ENCODE measurements at places on chromosomes 2 and 18. TPM values are rescaled to one million over a fixed set of nuclear protein-coding genes. Genes with fewer than 3 reads are reported as not detected.

DNA sequence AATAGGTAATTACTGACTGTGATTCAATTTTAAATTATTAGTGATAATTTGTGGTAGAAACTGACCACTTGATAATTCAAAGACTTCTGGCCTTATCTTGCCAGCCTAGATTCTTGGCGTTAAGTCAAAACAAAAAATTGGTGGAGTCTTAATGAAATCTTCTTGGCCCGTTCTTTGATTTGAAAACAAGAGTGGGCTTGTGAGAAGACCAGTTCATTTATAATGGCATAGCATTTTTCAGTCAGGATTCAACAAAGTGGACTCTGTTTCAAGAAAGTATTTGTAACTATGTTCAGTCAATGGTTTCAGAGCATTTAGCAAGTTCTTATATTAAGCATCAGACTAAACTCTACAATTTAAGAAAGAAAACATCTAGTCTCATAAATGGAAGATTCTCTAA, 26.0 kb downstream of the ITGA4 start:
- no peak for DNase-seq

DNA sequence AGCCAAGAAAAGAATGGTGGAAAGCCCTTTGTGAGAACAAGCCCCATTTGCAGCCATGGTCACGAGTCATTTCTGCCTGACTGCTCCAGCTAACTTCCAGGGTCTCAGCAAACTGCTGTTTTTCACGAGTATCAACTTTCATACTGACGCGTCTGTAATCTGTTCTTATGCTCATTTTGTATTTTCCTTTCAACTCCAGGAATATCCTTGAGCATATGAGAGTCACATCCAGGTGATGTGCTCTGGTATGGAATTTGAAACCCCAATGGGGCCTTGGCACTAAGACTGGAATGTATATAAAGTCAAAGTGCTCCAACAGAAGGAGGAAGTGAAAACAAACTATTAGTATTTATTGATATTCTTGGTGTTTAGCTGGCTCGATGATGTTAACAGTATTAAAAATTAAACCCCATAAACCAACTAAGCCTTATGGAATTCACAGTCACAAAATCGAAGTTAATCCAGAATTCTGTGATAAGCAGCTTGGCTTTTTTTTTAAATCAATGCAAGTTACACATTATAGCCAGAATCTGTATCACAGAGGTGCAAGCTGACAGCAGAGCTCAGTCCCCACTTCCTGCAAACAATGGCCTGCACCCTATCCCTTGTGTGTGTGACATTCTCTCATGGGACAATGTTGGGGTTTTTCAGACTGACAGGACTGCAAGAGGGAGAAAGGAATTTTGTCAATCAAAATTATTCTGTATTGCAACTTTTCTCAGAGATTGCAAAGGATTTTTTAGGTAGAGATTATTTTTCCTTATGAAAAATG, 26.1 kb downstream of the SLC14A1 start:
- DNase-seq, result no peak

Gene DAW1
- polyA plus RNA-seq, result 2.9 TPM

Gene CELF4
- polyA plus RNA-seq, result 7.6 TPM

DNA sequence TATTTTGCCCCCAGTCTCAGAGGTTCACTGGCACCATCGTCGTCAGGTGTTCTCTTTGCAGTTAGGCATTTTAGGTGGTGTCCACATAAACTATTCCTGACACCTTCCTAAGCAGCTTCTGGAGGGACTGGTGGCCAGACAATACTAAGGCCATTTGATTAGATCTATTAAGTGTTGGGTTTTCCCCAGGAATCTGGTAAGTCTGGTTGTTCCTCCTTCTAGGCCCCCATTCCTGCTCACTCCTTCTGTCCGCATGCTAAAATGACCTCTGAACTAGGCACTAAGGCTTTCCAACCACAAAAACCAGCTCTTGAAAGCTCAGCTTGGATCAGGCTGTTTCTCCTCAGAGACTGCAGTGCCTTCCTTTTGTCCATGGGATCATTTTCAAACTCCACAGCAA, 100.7 kb downstream of the MGAT5 start:
- DNase-seq, result no peak

DNA sequence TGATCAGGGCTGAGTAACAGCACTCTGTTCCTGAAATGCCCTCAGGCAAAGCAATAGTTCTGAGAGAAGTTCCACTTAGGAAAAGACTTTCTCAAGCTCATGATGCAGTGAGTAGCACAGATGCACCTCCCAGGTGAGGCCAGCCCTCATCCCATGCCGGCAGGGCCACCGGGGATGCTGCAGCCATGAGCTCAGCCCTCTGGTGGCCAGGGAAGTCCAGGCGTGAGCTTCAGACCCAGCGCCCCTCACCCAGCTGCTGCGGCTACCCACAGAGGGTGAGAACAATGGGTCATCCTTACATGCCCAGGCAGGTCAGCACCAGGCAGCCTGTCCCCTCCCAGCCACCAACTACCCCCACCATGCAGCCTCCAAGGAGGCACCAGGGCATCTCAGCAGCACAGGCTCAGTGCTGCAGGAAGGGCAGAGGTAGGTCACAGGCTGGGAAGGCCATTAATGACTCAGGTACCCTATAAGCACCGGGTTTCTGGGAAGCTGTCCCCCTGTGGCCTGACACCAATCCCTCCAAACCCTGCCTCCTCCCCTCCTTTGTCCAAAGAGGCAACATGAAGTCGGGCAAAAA, 50.6 kb downstream of the TTC32 start:
- DNase-seq, result no peak

- no peak for DNase-seq
These were observed 67.8 kb upstream of the EPAS1 start for GRCh38 chr2:46229134-46230063.

GRCh38 chr2:8514796-8515758, 166.8 kb upstream of the ID2 start:
- no peak for DNase-seq

DNA sequence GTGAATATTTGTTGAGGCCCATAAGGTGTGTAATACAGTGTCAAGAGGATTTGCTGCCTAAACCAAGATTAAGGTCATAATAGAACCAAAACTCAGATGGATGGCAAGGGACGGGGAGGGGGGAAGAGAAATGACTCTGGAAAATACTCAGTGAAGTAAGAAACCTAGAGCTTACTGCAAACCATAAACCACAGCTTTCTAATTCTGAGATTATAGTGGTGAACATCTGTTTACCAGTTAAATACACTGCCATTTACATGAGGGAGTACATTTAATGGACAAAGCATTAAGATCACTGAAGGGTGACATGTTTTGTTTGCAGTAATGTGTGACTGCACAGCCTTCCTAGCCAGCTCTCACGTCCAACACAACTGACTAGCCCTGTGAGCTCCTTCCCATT, 19.8 kb downstream of the EVX2 start:
- DNase-seq, result no peak

DNA sequence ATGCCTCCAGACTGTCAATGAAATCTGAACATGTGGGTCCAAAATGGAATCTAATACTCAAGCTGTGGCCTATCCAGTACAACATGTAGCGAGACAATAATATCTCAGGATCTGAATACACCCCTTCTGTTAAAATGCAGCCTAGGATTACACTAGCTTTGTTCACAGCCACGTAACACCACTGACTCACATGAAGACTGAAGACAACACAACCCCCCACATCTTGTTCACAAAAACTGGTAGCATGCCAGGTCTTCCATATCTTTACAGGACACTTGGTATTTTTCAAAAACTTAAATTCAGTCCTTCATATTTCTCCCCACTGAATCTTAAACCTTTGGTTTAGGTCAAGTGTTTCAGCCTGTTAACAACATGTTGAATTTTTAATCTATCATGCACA, 84.2 kb downstream of the SLC8A1 start:
- DNase-seq, result no peak

DNA sequence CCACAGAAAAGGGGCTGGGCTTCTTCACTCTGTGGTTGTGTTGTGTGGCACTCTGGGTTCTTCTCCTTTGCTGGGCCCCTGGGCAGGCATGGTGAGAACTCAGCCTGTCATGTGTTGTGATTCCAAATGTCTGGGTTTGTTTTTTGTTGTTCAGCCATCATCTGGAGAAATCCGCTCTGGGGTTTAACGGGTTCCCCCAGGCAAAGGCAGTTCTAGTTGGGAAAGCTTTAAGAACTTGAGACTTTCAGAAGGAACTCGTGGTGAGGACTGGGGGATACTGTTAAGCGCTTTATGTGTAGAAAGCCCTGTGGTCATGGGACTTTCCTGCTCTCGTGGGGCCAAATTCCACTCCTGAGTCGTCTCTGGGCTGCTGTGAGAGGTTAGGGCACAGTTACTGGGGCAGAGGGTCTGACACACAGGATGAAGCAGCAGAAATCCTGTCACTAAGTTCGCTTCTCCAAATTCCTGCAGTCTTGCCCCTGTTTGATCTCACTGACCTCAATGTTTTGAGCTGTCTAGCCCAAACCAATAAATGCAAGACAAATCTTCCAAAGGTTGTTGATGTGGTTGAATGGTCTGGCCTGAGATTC, 87.7 kb downstream of the RAPGEF4 start:
- no peak for DNase-seq

Gene CD207
- polyA plus RNA-seq, result 0.17 TPM

Gene HOXD12
- polyA plus RNA-seq, result not detected

- DNase-seq, result no peak
These were observed 158.4 kb downstream of the BCL2 start for GRCh38 chr18:63161032-63161760.

DNA sequence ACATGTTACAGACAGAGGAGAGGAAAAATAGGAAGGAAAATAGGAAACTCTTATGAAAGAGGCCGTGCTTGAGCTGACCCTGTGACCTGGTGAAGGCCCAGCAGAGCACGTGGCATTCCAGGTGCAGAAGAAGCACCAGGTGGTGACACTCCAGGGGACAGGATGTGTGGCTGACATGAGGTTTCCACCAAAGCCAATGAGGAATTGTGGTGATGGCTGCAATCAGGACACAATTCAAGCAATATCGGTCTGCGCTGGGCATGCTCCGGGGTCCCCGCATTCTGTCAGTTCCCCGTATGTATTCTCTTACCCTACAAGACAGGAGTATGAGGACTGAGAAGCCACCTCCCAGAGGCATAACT, 504.2 kb downstream of the EIPR1 start:
- DNase-seq, result no peak

Gene KCNE4
- 5.0 TPM for polyA plus RNA-seq

Gene RANBP2
- 64.8 TPM for polyA plus RNA-seq

GRCh38 chr2:119251652-119252051, 28.0 kb downstream of the STEAP3 start:
- no peak for DNase-seq

- no peak for DNase-seq
These were observed 255.5 kb downstream of the RIT2 start for GRCh38 chr18:42860011-42860410.

Gene RIT2
- polyA plus RNA-seq, result not detected

GRCh38 chr18:23619388-23619881, 33.1 kb upstream of the NPC1 start:
- DNase-seq, result peak; percentile 38

DNA sequence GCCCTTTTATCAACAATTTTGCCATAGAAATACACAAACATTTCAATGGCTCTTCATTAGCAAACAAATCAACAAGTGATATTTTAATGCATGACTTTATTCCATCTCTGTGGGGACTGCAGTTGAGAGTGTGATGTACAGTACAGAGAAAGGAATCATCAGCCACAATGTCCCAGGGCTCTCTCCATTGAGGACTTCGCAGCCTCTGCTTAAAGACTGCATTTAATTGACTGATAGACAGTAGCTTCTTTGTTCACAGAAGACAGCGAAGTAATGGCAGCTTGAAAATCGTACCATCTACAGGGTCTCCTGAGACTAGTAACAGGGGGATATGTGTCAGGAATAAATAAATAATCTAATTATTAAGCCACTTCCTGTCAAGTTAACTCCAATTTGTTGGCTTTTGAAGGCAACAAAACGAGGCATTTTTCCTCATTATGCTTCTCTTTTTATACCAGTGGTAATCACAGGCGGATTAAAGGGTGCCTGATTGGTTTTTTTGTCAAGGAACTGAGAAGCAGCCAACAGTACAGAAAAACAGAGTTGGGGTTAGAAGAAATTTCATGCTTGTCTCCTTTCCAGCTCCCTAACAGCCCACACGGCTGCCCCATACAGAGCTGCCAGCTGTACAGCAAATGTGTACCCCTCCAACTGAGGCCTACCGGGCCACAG, 164.3 kb downstream of the ZNF521 start:
- peak; percentile 72 for DNase-seq

Gene TNFAIP6
- 6.8 TPM for polyA plus RNA-seq

GRCh38 chr2:864501-865106, 86.0 kb upstream of the SNTG2 start:
- no peak for DNase-seq

Gene ADCYAP1
- not detected for polyA plus RNA-seq

- DNase-seq, result no peak
These were observed 334.4 kb upstream of the DLGAP1 start for GRCh38 chr18:4789506-4789905.

GRCh38 chr2:85095094-85095493, 38.1 kb upstream of the TCF7L1 start:
- no peak for DNase-seq

Gene ALPI
- not detected for polyA plus RNA-seq

Gene FAM228A
- polyA plus RNA-seq, result 2.9 TPM

Gene NPAS2
- 40.2 TPM for polyA plus RNA-seq

DNA sequence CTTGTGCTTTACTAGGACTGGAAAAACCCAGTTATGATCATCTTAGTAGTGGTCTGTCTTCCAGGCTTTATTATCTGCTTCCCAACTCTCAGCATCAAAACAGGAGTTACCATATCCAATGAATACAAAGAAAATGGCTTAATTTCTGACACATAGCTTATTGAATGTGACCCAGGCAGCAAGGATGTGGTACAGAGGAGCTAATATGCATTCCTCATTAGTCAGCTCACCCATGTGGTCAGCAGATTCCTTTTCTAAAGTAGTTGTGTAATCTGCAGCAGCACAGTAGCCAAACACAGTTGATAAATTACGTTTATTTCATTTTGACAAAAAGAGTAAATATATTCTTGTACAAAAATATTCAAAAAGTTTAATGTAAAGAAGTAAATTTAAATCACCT, 43.6 kb downstream of the TSPYL6 start:
- DNase-seq, result no peak

Gene MC2R
- not detected for polyA plus RNA-seq

DNA sequence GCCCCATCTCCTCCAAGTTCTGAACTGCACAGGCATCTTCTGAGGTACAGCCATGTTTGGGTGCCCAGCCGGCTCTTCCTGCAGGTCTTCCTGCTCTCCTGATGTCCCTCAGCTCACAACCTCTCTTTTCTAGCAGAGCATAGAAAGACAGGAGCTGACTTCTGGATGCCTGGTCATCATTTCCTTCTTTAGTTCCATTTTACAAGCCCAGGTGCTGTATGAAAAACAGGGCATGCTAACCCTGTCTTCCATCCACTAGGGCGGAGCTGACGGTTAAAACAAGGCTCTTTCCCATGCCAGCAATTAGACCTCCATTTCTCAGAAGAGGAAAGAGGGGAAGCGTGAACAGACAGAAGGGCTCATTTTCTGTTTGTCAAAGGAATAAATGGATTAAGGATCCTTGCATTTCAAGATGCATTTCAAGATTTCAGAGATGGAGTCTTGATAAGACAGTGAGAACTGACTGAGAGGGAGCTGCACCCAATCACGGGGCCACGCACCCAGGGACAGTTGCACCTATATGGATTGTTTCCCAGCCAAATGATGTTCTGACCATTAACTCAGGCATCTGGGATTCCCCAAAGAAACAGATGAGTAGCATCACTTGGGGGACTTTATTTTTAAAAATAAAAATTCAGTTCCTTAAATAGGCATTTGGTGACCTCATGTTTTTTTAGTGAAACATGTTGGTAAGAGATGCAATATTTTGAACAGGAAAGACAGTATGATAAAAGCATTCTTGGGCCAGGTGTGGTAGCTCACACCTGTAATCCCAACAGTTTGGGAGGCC, 45.8 kb upstream of the EML6 start:
- no peak for DNase-seq

Gene ATP8B1
- 17.7 TPM for polyA plus RNA-seq

- DNase-seq, result no peak
These were observed 69.6 kb upstream of the RIOK3 start for GRCh38 chr18:23383494-23383893.

All from left lung (tissue), 14 donors.